ENCODE measurements at places on chromosomes 16 and 17. TPM values are rescaled to one million over a fixed set of nuclear protein-coding genes. Genes with fewer than 3 reads are reported as not detected.

Gene RHBDL1
- polyA plus RNA-seq, result 4.2 TPM

Gene YWHAE
- polyA plus RNA-seq, result 339 TPM

Gene C17orf113
- polyA plus RNA-seq, result 1.2 TPM

Gene CACNG5
- polyA plus RNA-seq, result not detected

Gene IGSF6
- polyA plus RNA-seq, result 0.35 TPM

Gene GPR179
- 0.19 TPM for polyA plus RNA-seq

Gene SYT17
- polyA plus RNA-seq, result 7.3 TPM

Gene RPH3AL
- 7.6 TPM for polyA plus RNA-seq

GRCh38 chr16:17830651-17831050, 359.9 kb upstream of the XYLT1 start:
- no peak for DNase-seq

DNA sequence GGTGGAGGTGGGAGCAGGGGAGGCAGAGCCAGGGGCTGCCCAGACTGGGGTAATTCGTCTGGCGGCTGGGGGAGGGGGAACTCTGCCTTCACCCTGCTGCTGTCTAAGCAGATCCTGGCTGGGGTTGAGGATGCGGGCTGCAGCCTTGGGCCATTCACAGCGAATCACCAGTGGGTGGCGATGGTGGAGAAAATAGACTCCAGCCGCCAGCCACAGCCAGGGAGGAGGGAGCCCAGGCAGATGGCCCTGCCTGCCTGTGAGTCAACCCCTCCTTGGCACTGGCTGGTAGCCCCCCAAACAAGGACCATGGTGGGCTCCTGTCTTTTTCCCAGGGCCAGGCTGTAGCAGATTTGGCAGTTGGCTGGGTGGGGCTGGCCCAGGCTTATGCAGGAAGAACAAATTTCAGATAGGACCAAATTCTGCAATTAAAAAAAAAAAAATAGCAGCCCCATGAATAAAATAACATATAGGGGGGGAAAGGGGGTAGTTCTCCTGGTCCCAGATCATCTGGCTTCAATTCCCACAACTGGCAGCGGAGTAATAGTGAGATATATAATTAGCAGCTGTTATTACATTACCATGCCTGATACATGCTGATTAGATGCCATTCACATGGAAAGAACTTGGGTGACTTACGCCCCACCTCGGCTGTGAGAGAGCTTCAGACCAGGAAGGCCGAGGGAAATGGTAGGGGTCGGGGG, 41.5 kb upstream of the CDH5 start:
- DNase-seq, result peak; percentile 36

- no peak for DNase-seq
These were observed 98.1 kb downstream of the WNT3 start for GRCh38 chr17:46720408-46720807.

- peak; percentile 68 for DNase-seq
These were observed 11.0 kb downstream of the ABHD15 start for GRCh38 chr17:29555840-29556239.

- no peak for DNase-seq
These were observed 17.6 kb upstream of the CBX2 start for GRCh38 chr17:79760197-79760906.

DNA sequence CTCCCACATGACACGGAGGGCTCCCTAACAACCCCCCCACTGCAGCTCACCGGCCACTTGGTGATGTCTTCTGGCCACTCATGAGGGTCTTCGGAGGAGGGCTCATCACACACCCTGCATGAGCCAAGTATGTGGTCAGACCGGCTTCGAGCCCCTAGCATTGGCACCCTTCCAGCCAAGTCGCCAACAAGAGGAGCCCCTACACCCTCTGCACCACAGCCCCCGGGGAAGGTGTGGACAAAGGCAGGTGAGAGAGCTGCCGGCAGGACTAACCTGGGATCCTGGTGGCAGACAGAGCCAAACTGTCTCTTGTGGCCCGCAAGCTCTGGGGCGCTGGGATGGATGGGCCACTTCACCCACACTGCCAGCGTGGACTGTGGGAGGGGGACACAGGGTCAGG, 6.5 kb downstream of the SNRNP25 start:
- no peak for DNase-seq

- DNase-seq, result no peak
These were observed 16.2 kb downstream of the SRCIN1 start for GRCh38 chr17:38589462-38590114.

GRCh38 chr16:30068750-30069610, 3.4 kb downstream of the ALDOA start:
- DNase-seq, result no peak

DNA sequence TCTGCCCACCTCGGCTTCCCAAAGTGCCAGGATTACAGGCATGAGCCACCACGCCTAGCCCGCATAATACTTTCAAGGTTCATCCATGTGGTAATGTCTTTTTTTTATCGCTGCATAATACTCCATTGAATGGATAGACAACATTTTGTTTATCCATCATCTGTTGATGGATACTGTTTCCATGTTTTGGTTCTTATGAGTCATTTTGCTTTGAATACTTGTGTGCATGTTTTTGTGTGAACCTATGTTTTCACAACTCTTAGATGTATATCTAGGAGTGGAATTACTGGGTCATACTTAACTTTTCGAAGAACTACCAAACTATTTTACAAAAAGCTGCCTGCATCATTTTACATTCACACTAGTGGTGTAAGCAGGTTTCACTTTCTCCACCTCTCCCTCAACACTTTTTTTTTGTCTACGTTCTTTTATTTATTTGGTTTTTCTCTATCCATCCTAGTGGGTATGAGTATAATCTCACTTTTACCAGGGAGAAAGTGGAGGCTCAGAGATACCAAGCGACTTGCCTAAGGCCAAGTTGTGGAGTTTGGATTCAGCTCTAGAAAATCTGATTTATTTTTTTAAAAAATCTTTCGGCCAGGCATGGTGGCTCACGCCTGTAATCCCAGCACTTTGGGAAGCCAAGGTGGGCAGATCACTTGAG, 151.2 kb downstream of the CMIP start:
- DNase-seq, result no peak

GRCh38 chr16:2524339-2524938, 4.3 kb downstream of the AMDHD2 start:
- DNase-seq, result no peak

DNA sequence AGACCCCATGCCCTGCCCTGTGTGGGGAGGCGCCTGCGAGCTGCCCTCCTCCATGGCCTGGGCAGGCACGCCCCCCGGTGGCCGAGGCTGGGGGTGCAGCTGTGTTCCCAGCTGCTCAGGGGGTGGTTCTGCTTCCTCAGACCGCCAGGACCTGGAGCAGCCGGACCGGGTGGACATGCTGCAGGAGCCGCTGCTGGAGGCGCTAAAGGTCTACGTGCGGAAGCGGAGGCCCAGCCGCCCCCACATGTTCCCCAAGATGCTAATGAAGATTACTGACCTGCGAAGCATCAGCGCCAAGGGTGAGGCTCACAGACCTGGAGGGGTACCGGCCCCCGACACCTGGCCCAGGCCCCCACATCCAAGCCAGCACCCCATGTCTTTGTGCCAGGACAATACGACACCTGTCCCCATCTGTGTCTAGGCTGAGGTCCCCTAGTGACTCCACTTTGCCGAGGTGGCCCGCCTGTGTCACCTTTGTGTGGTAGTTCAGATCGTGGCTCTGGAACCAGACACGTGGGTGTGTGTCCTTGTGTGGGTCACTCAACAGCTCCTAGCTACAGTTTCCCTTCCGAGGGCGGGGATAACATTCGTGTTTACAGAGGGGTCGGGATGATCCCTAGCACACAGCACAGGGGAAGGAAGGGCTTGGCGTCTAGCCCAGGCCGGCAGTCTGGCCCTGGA, 9.3 kb downstream of the GJD3 start:
- DNase-seq, result peak; percentile 75

- no peak for DNase-seq
These were observed 1.3 kb upstream of the CENPV start for GRCh38 chr17:16354585-16354984.

DNA sequence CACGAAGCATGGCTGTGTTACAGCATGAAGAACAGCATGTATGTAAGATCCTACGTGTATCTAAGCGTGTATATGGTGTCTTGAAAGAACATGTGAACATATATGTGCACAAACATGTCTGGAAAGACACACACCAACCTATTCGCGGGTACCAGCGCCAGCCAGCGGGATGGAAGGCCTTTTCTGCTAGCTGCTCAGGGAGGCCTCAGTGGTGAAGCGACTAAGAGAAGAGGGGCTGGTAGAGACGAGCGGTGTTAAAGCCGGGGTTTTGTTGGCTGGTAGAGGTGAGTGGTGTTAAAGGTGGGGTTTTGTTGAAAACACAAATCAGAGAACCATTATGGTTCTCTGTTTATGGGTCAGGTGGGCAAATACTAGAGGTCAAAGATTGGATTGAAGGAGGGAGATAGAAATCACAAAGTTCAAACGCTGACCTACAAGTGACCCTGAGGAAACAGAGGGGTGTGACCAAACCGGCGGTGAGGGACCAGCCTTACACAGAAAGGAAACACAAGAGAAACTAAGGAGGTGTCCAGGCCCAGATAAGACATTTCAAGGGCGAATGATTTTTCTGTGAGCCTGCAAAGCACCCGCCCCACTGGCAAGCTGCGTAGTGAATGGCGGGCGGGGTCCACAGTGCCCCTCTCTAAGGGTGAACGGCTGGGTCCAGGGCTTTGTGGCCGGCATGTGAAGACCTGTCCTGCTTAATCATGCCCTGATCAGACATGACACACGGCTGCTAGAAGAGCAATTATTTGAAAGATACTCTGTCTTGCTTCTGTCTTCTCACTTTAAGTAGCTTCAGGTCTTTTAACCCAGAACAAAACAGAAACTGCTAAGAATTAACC, 8.1 kb downstream of the ZCCHC14 start:
- no peak for DNase-seq

DNA sequence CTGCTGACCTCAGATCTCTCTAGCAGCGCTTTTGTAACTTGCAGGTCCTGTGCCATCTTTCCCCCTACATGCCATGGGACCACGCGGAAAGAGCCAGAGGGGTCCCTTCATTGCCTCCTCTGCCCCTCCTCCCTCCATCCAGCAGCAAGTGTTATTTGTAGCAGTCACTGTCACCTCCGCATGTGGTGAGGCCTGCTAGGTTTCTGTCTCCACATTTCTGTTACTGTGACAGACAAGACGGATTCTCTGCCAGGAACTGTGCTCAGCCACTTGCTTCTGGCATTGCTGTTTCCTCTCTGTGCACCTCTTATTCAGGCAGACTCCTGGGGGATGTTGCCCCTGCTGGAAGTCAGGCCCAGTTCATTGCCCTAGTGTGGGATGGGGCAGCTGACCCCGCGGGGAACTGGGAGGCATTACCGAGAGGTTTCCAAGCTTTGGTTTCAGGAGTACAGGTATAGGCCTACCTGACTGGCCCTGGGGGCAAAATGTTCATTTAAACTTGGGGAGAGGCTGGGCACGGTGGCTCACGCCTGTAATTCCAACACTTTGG, 61.2 kb downstream of the RAB11FIP4 start:
- DNase-seq, result no peak

DNA sequence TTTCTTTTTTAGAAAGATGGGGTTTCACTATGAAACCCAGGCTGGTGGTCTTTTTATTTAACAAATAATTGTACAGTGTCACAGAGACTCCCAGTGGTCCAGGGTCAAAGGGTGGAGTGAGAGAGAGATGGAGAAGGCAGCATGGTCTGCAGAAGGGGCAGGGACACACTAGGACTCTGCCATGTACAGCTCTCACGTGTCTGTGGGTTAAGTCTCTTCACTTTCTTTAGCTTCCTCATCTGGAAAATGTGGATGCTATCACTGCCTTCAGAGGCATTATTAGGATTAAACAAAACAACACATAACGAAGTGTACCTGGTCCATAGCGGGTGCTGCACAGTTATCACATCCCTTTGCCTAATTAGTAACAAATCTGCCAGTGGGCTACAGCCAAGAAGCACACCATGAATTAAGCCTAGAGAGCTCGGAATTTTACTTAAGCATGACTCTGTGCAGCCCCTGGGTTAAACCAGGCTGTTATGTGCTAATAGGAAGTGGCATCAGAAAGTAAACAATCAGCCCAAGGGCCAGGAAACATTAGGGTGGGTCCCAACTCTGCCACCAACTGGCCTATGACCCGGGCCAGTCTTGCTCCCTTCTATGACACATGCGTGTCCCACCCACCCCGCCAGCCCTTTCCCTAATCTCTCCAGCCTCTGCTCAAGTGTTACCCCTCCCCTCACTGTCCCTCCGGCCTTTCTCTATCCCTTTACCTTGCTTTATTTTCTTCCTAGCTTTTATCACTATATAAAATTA, 13.9 kb downstream of the TOP3A start:
- no peak for DNase-seq

Data from hepatocyte (in vitro differentiated cells).